Activated CD4-positive, alpha-beta T cell treated with anti-CD3 and anti-CD28 coated beads, Interleukin-2, amount 50 U/mL, for 48 hours (primary cell): ENCODE measurements at places on chromosomes 7 and 10.
A peak's percentile ranks its signal among the peaks of the same experiment; 100 is the strongest.

DNA sequence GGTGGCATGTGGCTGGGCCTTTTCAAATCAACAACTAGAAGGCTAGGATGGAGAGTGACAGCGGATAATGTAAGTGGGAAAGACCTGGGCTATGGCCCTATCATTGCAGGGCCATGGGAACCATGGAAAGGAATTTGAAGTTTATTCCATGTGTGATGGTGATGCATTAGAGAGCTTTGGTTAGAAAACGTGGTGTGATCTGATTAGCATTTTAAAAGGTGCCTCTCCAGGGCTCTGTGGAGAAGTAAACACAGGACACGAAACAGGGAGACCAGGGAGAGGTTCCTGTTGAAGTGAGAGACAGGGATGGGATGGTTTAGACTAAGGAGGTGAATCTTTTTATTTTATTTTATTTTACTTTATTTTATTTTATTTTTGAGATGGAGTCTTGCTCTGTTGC, 749.5 kb downstream of the GATA3 start:
- no peak for DNase-seq

DNA sequence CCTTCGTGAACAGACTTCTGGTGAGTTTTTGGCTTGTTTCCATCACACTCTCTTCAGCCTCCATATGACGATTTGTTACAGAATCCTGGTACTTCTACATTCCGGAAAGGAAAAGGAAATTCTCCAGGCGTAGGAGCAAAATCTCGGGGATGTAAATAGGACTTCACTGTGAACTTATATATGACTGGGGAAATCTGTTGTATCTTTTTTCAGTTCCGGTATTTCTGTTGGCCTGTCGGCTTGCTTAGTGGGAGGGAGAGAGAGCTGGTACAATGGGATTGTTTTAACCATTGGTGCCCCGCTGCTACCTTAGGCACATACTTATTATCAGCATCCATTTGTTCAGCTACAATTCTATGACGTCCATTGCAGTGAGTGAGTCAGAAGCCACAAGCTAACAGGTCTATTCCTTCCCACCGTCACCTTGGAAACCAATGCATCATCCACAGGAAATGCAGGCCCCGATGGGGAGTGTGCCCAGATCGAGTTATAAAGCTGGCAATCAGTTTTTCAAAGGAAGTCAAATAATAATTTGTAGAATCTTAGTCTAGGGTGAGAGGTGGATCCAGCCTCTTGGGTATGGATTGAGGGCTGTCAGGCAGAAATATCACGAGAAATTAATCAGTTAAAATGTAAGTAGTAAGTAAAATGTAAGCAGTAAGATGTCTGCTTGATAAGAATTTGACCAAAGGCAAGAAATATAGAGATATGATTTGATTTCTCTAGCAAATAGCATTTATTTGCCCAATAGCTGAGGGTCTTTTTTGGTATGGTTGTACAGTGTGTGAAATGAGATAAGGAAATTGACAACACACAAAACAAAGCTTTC, 92.0 kb upstream of the MKLN1 start:
- DNase-seq: peak; percentile 80

DNA sequence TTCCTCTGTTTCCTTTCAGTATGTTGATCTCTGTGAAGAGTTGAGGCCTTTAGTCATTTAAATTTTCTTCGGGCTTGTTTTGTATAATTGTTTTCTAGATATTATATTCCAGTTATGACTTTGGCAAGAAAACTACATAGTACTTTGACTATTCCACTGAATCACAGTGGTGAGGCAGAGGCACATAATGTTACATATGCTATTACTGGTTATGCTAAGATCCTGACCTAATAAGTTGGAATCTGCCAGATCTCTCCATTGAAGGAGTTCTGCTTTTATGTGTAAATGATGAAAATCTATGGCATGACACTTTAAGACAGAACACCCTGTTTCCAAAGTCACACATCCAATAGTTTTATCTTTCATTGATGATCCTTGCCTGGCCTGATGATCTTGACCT, 83.7 kb downstream of the CYP2C19 start:
- no peak for DNase-seq

- DNase-seq: no peak
Observed at GRCh38 chr10:24569330-24569796, 154.3 kb downstream of the ARHGAP21 start.

DNA sequence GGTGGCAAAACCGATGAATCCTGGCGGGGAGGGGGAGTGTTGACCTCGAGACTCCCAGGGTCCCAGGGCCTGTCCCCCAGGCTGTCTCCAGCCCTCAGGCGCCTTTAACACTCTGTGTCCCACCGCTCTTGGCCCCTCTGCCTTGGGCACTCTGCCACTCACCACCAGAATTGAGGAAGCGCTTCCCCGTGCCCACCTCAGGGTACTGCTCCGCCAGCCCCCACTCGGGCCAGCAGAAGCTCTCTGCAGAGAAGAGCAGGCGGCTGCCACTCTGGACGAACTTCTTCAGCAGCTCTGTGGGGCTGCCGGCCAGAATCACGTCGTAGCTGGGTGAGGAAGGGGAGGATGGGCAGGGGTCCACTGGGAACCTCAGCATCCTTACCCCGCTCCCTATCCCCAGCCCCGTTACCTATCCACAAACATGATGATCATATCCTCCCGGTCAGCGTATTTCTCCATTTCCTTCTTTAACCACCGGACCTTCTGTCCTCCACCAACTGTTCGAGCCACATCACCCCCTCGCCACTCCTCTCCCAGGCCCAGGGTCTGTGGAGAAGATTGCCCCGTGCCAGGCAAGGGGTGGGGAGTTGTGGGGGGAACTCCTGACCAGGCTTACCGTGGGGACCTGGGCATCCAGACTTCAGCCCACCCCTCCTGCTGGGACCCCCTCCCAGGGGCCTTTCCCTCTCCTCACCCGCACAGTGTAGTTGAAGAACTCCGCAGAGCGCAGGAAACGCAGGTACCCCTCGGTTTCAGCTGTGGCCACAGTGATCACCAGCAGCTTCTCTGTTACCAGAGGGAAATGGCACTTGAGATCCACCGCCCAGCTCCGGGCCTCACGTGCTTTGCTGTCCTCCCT, 1.2 kb downstream of the PLOD3 start:
- no peak for DNase-seq

GRCh38 chr7:99380823-99381663, 6.5 kb downstream of the ARPC1B start:
- DNase-seq: peak; percentile 88

- DNase-seq: no peak
Observed at GRCh38 chr7:11210374-11210773, 236.7 kb downstream of the PHF14 start.

- no peak for DNase-seq
Observed at GRCh38 chr7:87944547-87944946, 10.5 kb downstream of the ADAM22 start.

DNA sequence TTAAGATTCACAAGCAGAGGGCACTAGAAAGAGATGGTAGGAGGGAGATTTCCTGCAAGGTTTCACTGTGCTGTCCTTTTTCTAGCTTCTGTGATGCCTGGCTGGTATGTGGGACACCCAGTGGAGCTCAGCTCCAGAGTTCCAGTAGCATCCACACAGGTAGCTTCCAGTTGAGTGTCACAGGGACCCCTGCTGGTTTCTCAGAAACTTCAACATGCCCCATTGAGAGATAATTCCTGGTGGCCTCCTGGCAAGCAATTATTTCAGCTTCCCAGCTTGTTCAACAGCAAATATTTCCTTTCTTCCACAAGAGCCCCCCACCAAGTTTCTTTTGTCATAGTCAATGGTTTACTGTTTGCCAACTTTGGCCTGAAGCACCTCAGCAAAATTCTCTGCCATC, 858.7 kb downstream of the REEP3 start:
- DNase-seq: no peak

DNA sequence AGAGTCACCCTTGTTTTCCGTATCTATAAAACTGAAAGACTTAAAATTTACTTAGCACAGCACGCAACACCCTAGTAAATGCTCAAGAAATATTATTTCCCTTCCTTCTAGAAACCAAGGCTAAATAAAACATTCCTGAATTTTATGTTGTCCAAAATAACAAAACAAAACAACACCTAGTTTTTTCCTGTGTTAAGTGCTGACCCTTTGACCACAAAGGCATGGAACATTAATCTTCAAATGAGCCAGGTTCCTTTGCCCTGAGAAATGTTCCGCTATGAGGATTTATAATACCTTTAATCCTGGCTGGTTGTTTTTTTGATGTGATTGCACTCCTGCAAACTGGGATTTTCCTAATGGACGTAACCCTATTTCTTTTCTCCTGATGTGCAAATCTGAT, 29.0 kb upstream of the DGKI start:
- DNase-seq: no peak

- DNase-seq: no peak
Observed at GRCh38 chr10:126212738-126213137, 175.5 kb downstream of the ADAM12 start.

DNA sequence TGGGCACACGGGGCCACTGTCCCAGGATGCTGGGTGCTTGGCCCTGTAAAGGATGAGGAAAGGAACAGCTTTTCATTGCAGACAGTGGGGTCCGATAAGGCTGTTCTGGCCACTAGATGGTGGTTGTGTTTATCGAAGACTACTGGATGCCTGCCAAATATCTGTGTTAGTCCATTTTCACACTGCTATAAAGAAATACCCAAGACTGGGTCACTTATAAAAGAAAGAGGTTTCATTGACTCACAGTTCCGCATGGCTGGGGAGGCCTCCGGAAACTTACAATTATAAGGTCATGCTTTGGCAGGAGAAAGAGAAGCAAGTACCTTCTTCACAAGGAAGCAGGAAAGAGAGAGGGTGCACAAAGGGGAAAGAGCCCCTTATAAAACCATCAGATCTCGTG, 32.2 kb upstream of the GARS1 start:
- DNase-seq: no peak

DNA sequence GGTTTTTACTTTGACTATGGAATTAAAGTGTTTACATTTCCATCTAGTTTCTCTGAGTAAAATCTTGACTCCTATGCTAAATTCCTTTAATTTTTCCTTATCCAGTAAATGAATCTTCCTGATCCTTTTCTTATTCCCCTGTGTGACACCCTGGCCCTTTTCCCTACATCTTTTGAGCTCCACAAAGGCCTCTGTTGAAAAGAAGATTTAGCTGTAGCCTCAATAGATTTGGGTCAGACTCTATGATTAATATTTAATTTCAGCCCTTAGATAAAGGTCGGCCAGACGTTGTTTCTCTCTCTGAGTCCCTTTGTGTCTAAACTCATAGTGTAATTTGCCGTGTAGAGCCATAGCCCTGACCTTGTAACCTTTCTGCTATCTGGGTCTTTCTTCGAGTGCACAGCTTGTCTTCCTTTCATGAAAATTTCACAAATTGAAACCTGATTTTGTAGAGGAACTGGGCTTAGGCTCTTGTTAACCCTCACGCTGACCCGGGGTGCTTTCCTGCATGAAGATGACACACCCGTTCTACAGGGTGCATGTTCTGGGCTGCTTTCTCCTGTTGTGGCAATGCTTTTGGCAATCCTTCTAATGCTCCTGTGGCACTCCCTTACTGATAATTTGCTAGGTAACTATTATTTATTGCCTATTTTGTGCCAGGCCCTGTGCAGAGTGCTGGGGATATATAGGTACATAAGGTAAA, 21.2 kb downstream of the LSMEM1 start:
- no peak for DNase-seq

DNA sequence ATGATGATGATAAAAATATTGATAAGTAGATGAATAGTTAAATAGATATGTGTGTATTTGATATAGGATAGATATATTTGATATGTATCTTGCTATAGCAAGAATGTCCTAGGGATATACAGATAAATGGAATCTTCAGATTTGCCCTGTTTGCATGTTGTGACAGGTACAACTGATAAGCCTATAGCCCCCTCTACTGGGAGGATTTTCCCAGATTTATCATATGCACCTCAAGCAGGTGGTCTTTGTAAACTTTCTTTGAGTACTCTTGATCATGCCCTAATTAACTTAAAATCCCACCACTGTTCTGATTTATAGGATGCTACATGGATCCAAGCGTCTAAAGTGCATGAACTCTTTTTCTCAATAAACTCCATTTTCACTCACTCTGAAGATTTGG, 1050.7 kb downstream of the SORCS3 start:
- DNase-seq: no peak

DNA sequence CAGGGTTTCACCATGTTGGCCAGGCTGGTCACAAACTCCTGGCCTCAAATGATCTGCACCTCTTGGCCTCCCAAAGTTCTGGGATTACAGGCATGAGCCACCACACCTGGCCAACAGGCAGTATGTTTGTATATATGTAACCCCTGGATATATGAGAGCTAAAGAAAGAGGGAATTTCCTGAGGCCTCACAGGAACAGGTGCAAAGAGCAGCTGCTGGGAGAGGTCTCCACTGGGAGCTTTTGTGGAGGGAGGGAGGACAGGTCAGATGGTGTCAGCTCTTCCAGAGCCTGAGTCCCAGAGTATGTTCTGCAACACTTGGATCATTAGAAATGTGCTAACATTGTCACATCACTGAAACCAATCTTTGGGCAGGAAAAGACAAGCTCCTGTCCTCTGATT, 110.1 kb upstream of the KIF5B start:
- no peak for DNase-seq
